ENCODE measurements at places on chromosomes 7 and 10. TPM values are rescaled to one million over a fixed set of nuclear protein-coding genes. Genes with fewer than 3 reads are reported as not detected.

Gene TUBAL3
- 0.16 TPM for polyA plus RNA-seq

Gene PAPOLB
- polyA plus RNA-seq = 0.06 TPM

- DNase-seq = no peak
These were observed 10.1 kb downstream of the DENND10 start for GRCh38 chr10:119113751-119114732.

DNA sequence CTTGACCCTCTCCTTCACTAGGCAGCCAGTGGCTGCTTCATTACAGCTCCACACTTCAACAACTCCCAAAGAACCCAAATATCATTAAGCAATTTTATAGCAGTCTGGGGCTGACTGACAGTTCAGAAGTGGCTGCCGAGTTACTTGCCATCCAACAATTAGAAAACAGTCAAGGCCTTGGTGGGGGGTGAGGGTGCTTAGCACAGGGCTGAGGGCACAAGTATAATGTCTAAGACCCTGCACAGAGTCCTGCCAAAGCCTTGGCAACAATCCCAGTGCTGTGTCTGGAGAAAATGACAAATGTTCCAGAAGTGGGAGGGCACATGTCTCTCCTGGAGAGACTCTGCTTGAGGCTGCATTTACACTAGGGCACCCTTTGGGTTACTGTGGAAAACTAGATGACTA, 71.1 kb downstream of the CXCL12 start:
- peak; percentile 21 for DNase-seq

GRCh38 chr7:94998266-94999068, 91.1 kb downstream of the PPP1R9A start:
- DNase-seq = no peak

- DNase-seq = no peak
These were observed 23.3 kb downstream of the PRTFDC1 start for GRCh38 chr10:24929056-24929544.

Data from renal pelvis (tissue), 12 donors.